ENCODE measurements at places on chromosomes 3 and 15.

GRCh38 chr3:63514678-63515077 lies 137.8 kb upstream of the SNTN start:
- no peak for DNase-seq

- DNase-seq: no peak
These were observed 8.9 kb downstream of the DUSP7 start for GRCh38 chr3:52047295-52047960.

DNA sequence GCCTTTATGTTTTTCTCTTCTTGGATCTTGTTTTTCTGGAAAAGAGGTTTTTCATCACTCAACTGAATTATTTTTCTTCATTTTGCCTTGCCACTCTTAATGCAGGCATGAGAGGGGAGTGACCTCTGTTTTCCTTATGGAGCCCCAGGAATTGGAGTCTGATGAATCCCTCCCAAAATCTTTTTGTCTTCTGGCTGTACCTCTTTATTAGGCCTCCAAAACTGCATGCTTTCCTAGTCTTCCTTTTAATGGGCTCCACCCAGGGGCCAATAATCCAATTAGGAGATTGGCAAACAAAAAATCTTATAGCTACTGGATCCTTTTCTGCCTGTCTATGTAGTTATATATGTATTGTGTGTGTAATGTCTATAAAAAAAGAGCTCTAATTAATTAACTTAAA lies 192.4 kb upstream of the PEX5L start:
- DNase-seq: no peak

GRCh38 chr3:126365351-126366277 lies 8.4 kb upstream of the KLF15 start:
- no peak for DNase-seq

- DNase-seq: no peak
These were observed 187.0 kb downstream of the CDIN1 start for GRCh38 chr15:36766449-36766848.

DNA sequence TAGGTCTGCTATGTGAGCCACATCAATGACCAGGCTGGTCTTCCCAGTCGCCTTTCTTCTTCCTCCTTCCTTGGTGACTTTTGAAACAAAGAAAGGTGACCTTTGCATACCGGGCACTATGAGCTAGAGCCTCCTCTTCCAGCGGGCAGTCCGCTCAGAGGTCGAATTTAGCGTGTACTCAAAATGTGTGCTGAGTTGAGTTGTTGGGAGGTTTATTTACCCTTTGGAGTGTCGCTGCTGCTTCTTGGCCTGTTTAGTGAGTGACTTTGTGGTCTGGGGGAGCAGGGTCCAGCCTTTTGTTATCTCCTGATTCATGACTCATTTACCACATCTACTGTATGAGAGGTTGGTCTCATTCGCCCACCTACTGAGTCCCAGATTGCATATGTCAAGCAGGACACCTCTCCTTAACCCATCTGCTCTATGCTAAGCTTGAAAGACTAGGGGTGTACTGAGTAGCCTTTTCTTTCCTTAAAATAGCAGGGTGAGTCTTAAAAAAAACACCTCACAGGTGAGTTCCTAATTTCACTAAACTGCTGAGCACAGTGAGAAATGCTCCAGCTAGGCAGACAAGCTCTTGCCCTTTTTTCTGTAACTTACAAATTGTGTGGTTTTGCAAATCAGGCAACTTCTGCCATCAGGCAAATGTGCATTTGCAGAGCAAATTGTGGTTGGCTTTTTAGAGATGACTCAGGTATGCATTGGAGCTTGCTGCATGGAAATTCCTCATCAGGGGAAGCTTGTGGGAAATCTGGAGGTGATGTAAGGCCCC lies 3.2 kb upstream of the SIAH2 start:
- DNase-seq: no peak

GRCh38 chr15:78617516-78617915 lies 3.3 kb downstream of the CHRNA3 start:
- DNase-seq: no peak

GRCh38 chr3:154247806-154248415 lies 76.4 kb downstream of the DHX36 start:
- DNase-seq: no peak

DNA sequence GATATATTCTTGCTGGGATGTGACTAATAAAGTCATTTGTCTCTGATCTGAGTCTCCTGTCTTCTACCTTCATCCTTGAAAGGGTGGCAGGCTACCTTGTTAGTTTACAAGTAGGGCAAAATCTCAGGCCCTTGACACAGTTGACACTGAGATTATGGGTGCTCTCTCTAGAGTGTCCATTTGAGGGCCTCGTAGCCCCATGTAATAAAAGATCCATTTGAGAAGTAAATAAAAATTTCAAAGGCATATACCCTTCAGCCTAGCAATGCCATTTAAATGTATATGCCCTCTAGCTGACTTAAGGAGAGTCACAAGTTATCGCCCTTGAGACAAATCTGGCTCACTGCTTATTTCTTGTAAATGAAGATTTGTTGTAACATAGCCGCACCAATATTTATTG lies 98.6 kb downstream of the TCF12 start:
- DNase-seq: no peak

GRCh38 chr3:51715231-51715976 lies 8.5 kb downstream of the GRM2 start:
- DNase-seq: no peak

GRCh38 chr15:43516185-43516584 lies 1.2 kb upstream of the MAP1A start:
- DNase-seq: no peak

GRCh38 chr3:126880901-126881300 lies 102.0 kb upstream of the PLXNA1 start:
- no peak for DNase-seq

GRCh38 chr3:133276594-133276993 lies 123.3 kb upstream of the BFSP2 start:
- DNase-seq: no peak

DNA sequence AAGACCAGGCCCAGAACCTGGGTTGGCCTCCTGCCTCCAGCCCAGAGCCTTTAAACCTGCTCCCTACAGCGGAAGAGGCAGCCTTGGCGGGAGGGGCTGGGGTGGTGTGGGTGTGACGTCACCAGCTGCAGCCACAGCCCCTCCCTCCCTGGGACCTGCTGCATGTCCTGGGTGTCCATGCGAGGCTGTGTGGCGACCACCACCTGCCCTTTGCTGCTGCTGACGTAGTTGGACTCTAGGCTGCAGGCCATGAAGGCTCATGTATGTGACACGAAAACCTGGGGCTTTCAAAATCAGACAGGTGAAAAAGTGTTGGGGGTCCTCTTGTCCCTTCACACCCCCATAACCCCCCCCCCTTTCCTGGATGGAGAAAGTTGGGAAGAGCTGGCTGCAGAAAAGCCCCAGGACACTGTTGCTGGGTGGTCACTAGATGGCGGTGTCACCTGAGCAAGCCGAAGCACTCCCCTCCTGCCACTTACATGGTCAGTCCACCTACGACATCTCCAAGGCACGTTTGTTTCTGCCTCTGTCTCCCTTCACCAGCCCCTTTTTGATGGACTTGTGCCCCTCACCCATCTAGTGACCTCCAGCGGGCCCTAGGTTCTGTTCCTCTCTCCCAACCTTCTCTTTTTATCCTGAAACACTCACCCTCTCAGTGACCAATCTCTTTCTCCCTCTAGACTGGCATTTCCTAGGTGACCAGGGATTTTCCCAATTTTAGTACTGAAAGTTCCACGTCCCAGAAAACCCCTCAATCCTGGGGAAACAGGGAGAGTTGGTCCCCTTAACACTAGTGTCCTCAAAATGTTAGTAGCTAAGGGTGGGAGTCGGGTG lies 35.2 kb downstream of the SLC6A20 start:
- DNase-seq: no peak

GRCh38 chr3:38317192-38317759 lies 29.3 kb upstream of the XYLB start:
- no peak for DNase-seq

GRCh38 chr3:128215800-128216495 lies 62.7 kb downstream of the EEFSEC start:
- DNase-seq: no peak
